ENCODE measurements at places on chromosomes 6 and 20.

- no peak for DNase-seq
These were observed 225.8 kb downstream of the EYA2 start for GRCh38 chr20:47120346-47120936.

GRCh38 chr20:10007747-10008146 is 27.0 kb upstream of the ANKEF1 start:
- no peak for DNase-seq

GRCh38 chr6:112557961-112558360 is 210.8 kb downstream of the RFPL4B start:
- DNase-seq = no peak

- no peak for DNase-seq
These were observed 37.8 kb downstream of the CD109 start for GRCh38 chr6:73733791-73734190.

DNA sequence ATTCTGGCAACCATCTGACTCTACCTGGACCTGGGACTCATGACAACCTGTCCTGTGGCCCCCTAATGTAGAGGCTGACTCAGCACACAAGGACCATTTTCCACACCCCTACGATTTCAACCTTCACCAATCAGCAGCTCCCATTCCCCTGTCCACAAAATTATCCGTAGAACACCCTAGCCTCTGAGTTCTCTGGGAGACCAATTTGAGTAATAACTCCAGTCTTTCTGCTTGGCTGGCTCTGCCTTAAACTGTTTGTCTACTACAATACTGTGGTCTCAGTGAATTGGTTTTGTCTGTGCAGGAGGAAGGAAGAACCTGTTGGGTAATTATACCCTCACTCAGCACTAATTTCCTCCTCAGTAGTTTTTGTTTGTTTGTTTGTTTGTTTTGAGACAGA is 99.3 kb upstream of the MRPS10 start:
- DNase-seq = no peak

- DNase-seq = no peak
These were observed 527 bp downstream of the TOMM34 start for GRCh38 chr20:44959638-44960102.

GRCh38 chr20:38427655-38428023 is 7.5 kb downstream of the SNHG17 start:
- DNase-seq = no peak

GRCh38 chr20:63404129-63405085 is 43.3 kb upstream of the CHRNA4 start:
- no peak for DNase-seq

DNA sequence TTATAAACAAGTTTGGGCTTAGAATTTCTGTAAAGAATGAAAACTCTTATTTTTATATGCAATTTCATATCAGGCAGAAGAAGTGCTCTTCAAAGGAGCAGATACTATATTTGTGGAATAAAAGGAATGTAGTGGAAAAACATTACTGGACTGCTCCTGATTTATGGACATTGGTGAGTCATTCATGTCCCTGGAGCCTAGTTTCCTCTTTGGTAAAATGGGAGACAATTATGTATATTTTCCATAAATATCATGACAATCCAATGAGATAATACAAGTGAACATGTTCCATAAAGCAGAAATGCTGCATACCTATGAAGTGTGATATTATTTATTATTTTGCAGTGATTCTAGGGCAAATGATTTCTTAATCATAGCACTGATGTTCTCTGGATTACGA is 445.8 kb upstream of the CITED2 start:
- DNase-seq = no peak

DNA sequence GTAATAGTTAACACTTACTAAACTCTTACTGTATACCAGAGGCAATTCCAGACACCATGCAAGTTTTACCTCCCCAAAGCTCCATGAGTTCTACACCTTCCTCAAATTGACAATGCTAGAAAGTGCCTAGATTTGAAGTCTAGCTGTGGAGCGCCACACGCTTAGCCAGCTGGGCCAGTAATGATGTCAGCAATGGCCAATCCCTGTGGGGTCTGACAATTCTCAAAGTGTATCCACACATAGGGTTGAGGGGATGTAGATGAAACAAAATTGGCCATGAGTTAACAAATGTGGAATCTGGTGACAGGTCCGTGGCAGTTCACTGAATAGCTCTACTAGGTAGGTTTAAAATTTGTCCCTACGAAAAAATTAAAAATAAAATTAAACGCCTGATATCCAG is 1.3 kb downstream of the ZNF343 start:
- DNase-seq = no peak

DNA sequence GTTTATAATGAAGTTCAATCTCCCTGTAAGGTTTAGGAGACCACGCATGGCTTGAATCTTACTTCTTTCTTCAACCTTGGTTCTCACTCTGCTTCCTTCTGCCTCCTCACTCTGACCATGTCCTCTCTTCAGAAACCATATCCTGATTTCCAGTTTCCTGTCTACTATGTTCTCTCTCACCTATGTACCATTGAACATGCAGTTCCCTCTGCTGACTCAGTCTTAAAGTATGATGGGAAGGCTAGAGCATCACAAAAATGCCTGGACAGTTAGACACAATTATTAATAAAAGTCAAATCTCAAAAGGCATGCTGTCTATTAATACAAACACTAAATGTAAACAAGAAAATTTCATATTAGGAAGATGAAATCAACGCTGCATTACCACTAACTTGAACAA is 151.6 kb downstream of the PRKN start:
- no peak for DNase-seq

GRCh38 chr20:51376111-51376510 is 166.4 kb downstream of the NFATC2 start:
- no peak for DNase-seq

DNA sequence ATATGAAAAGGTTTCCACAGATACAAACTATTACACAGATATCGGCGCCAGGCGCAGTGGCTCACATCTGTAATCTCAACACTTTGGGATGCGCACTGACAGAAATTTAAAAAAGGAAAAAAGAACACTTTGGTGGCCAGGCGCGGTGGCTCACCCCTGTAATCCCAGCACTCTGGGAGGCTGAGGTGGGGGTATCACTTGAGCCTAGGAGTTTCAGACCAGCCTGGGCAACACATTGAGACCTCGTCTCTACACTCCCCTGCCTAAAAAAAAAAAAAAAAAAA is 41.6 kb downstream of the NUDT3 start:
- DNase-seq = no peak

DNA sequence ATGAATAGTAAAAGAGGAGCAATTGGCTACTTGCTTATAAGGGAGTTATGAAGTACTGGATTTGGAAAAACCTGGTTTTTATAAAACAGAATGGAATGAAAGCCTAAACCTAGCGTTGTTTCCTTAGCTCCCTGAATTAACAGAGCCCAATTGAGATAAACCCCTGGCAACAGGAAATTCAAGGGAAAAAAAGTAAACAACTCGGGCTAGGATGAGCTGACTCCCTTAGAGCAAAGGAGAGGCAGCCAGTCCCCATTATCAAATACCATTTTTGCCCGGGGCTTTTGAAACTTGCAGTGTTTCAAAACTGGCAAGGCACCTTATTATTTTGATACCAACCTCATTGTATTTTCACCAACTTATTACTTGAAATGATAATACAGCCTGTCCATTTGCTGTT is 587.5 kb downstream of the CD109 start:
- no peak for DNase-seq

- DNase-seq = no peak
These were observed 1.2 kb downstream of the SRSF12 start for GRCh38 chr6:89116702-89117101.

GRCh38 chr6:110688661-110689268 is 126.5 kb downstream of the CDK19 start:
- DNase-seq = no peak

DNA sequence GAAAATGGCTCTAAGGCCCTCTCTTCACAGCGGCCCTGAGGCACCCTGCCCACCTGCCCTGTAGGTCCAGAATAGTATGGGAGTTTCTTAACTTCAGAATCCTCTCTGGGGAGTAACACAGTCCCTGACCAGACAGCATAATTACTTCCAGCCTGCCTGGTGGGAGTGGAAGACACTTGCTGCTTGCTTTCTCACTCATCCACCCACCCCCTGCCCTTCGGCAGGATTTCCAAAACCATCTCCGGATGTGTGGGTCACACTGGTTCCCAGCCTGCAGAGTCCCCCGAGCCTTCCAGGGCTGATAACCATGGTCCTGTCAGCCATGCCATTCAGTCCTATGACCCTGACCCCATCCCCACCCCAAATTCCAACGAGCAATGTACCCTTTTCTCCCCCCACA is 5.4 kb downstream of the SLC29A1 start:
- no peak for DNase-seq

- DNase-seq = no peak
These were observed 44.2 kb upstream of the ARMC2 start for GRCh38 chr6:108803982-108804490.

- DNase-seq = no peak
These were observed 16.1 kb downstream of the PLA2G7 start for GRCh38 chr6:46719099-46719498.

DNA sequence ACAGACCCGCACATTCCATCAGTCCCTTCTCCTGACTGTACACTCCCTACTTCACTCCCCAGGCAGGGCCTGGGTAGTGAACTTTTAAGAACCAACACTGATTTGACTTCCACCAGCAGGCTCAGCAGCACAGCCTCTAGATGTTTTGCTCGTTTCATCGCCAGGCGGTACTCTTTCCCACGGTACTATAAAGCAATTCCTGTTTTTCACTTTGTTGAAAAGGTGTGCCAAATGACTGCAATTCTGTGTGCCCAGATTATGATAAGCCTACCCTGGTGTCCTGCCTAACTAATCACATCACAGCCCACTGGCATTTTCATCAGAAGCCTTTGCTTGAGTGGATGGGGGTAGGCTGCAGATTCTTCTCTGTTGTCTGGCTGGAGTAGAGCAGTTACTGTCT is 12.9 kb upstream of the WTAP start:
- DNase-seq = no peak

GRCh38 chr20:18724788-18725464 is 88.7 kb upstream of the SCP2D1 start:
- DNase-seq = no peak

DNA sequence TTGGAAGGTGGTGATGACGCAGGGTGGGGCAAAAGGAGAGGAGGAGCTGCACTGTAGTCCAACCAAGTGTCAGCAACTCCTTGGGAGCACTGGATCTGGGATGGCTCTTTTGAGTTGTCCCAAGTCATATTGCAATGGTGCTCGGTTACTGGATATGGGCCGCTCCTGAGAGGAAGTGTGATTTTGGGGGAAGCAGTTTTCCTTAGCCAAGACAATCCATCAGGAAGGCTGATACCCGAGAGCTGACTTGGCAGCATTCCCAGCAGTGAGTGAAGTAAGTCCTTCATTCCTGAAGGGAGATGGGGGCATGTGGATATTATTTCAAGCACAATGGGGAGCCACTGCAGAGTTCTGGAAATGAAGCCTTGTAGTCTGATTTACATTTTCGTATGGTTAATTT is 354.1 kb downstream of the RFPL4B start:
- no peak for DNase-seq

- DNase-seq = no peak
These were observed 146.6 kb downstream of the ANKRD60 start for GRCh38 chr20:58081846-58082245.

GRCh38 chr6:484086-484745 is 92.7 kb downstream of the IRF4 start:
- DNase-seq = no peak

- DNase-seq = no peak
These were observed 12.7 kb downstream of the GGT7 start for GRCh38 chr20:34859826-34860545.

DNA sequence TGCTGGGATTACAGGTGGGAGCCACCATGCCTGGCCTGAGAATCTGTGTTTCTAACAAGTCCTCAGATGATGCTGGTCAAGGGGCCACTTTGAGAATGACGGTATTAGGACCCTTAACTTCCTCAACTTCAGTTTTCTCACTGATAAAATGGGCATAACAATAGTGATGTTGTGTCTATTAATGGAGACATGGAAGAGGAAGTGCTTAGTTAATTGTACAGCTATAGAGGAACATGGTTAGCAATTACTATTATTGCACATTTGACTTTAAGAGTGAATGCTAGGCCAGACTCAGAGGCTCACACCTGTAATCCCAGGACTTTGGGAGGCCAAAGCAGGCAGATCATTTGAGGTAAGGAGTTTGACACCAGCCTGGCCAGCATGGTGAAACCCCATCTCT is 12.7 kb downstream of the DPPA5 start:
- DNase-seq = no peak

DNA sequence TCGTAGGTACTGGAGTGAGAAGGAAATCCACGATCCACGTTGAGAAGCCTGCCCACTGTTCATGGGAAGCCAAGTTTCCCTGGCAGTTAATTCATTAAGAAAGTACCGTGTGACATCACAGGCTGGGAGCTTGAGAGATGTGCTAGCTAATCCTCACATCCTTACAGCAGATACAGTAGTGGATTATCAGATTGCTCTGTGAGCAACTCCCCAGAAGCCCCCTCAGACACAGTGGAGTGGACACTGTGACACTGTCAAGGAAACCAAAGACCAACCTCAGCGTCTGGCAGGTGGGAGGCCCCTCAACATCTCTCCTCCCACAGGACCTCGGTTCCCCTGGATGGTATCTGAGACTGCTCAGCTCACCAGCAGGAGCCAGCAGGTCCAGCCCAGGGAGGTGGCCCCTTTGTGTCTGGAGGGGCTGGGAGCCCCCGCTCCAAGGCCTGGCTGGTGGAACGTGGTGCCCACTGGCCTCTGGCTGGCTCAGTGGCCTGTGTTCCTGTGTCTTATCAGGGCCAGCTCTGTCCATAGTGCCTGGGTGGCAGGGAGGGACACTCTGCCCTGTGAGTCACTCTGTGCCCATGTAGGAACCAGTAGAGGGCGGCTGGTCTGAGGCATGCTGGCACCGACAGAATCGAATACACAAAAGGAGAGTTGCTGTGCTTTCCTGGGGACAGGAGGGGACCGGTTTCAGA is 7.2 kb downstream of the PYGB start:
- no peak for DNase-seq

- DNase-seq = no peak
These were observed 5.9 kb downstream of the PYGB start for GRCh38 chr20:25253606-25254275.

DNA sequence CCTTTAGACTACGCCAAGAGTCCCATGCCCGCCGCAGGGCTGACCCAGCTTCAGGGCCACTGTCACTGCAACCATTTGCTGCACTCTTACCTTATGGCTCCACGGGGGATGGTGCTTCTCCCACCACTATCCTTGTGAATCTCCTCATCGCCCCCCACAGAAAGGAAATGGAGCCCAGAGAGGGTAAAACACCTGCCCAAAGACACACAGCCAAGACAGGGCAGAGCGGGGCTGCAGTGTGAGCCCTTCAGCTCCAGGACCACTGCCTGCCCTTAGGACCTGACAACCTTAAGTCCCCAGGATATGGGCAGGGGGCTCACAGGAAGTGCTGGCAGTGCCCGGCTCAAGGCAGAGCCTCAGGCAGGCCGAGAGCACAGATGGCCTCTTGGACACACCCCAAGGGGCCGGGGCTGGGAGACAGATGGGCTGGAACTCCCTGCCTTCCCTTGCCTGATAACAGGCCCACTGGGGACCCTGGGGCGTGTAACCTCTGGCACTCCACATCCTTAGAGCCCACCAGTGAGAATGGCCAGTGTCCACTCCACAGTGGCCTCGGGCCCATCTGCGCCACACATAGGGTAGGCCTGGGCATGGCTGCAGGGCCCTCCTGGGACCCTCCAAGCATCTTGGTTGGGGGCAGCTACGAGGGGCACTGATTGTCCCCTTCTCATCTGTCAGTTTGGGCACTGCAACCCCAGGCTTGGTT is 265.2 kb downstream of the TAF4 start:
- no peak for DNase-seq
